ENCODE measurements at places on chromosomes 1 and 21.

- DNase-seq, result no peak
Observed at GRCh38 chr21:32410916-32411315, 1.6 kb upstream of the EVA1C start.

DNA sequence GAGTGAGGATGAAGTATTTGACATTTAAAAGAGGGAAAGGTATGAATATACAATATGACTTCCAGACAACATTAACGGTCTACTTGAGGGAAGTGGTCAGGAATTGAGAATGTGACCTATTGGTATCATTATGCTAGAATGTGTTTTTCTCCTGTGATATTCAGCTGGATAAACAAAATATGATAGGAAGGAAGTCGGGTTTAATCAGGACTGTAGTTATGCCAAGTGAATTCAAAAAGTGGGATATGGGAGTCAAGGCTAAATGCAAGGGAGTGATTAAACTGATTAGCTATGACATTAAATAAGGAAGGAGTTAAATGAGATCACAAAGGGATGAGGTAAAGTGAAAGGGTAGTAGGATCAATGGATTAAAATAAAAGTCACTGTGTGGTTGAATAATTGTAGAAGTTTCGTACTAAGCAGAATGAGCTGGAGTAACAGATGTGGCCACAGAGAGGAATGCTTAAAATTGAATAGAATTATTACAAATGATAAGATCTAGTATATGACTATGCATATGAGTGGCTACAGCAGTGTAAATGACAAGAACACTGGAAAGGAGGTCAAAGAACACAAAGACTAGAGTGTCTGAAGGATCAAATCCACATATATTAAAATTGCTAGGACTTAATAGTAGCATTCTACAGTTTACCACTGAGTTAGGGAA, 62.5 kb downstream of the TRIM33 start:
- no peak for DNase-seq

GRCh38 chr21:36282568-36283230, 37.3 kb upstream of the MORC3 start:
- no peak for DNase-seq

DNA sequence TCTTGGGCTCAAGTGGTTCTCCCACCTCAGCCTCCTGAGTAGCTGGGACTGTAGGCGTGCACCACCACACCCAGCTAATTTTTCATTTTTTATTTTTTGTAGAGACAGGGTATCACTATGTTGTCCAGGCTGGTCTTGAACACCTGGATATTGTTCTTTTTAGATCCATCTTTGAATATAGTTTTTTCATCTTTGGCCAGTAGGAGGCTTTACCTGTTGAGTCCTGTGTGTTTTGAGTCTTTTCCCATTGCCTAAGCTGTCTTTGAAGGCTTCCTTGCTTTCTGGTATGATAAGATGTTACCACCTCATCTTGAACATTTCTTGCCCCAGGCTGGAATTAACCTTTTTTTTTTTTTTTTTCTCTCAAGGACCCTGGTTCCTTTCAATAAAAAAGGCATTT, 387.8 kb upstream of the RUNX1 start:
- no peak for DNase-seq

DNA sequence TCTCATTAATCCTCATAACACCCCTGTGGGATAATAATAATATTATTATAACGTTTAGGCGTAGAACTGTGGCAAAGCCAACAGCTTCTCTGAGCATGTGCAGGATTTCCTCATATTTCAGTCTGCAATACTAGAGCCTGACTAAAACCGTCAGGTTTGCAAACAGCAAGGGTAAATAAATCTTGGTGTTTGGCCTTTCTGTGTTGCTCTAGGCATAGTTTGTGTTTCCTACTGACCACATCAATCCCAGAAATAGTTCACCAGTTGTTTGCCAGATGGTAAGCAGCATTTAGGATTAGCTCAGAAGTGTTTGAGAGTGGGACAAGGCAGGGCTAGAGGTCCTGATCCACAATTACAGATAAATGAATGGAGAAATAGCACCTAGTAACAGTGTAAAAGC, 2.8 kb upstream of the KCNA3 start:
- no peak for DNase-seq

- no peak for DNase-seq
Observed at GRCh38 chr21:15430577-15430976, 299.2 kb upstream of the USP25 start.

GRCh38 chr21:40792691-40793456, 54.1 kb downstream of the DSCAM start:
- no peak for DNase-seq

Measured in stimulated activated CD8-positive, alpha-beta memory T cell treated with anti-CD3 and anti-CD28 coated beads, Interleukin-4, amount 100 ng/mL, for 4 hours (primary cell).